ENCODE measurements at places on chromosomes 4 and X.

- DNase-seq, result no peak
Observed at GRCh38 chr4:89661173-89661899, 175.6 kb downstream of the SNCA start.

- DNase-seq, result no peak
Observed at GRCh38 chrX:103356130-103356798, at the start of gene TCEAL9. Gene TCEAL9, plus strand, starts transcription at chrX:103356506. Its CDS starts 1,179 bp downstream, at chrX:103357685.

DNA sequence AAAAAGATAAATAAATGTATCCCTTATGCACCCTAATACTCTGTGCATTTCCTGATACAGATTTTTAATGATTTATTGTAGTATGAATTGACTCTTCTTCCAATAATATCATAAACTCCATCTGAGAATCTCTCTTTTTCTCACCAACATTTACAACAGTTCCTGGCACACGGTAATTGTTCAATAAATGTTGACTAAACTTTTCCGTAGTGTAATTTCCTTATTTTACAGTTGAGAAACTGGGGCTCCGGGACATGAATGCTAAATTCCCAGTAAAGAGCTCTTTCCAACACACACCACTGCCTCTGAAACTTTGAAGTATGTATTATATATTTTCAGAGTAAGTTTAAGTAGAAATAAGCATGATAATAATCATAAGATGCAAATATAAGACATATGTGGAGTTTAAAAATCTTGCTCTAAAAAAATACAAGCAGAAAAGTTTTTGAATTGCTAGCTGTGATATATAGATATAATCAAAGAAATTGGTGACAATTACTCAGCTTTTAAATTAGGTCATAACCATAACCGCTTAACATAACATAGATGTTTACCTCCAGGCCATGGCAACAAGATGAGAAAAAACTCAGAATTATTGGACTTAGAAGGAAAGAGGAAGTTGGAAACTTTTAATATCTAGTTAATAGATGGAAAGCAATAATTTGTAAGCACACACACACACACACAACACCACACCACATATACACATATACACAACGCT lies 28.2 kb upstream of the ANTXR2 start:
- DNase-seq, result no peak

DNA sequence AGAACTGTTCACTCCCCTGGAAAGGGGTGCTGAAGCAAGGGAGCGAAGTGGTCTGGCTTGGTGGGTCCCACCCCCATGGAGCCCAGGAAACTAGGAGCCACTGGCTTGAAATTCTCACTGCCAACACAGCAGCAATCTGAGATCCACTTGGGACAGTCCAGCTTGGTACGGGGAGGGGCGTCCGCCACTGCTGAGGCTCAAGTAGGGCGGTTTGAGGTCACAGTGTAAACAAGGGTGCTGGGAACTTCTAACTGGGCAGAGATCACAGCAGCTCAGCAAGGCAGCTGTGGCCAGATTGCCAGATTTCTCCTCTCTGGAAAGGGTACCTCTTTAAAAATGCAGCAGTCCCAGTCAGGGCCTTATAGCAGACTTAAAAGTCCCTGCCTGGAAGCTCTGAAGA lies 53.9 kb upstream of the GALNTL6 start:
- DNase-seq, result no peak

- no peak for DNase-seq
Observed at GRCh38 chrX:22310779-22311178, 38.1 kb downstream of the CBLL2 start.

DNA sequence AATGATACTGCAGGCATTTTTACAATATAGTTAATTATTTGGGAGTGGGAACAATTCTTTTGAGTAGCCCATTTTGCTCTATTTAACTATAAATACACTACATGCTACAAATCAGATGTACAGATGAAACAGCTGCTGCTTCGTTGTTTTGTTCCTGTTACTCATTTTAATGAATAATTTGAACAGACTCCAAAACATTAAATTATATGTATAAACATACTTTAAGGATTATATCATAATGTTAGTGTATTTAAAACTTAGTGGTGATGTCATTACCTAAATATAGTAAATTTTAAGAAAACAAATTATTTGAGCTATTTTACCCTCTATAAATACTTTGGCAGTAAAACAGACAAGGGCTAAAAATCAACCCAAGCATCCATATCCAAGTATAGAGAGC lies 60.7 kb downstream of the GAB1 start:
- no peak for DNase-seq

DNA sequence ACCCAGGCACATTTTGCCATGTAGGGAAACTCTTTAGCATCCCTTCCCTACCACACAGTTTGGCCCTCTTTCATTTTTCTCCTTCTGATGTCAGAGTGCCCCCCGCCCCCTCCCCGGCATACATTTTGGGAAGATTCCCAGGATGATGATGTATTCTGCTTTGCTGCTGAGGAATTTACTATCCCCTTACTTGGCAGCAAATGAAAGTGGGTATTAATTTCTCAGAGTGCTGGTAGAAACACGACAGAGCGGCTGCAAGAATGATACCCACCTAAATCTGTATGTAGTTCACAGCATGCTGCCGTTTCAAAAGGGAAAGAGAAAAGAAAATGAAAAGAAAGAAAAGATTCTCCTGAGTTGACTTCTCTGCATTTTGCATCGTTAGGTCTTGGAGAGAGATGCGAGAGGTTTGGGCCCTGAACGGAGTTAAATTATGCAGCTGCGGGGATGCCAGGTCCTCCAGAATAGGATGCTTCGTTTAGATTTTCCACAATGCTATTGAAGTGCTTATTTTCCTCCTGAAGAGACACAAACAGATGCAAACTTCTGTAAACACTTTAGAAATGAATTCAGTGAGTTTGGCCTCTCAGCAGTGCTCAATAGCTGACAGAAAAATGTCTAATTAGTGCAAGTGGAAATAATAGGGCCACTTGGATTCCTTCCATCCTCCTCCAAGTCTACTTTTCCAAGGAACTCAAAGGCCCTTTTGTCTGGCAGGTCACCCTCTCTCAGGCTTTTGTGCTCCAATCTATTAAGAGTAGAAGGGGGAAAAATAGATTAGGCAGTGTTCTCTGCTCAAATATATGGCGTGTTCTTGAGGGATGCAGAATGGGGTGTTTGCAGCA lies 106.2 kb downstream of the ALPK1 start:
- DNase-seq, result no peak

GRCh38 chr4:40722576-40723161 lies 27.1 kb upstream of the NSUN7 start:
- no peak for DNase-seq

DNA sequence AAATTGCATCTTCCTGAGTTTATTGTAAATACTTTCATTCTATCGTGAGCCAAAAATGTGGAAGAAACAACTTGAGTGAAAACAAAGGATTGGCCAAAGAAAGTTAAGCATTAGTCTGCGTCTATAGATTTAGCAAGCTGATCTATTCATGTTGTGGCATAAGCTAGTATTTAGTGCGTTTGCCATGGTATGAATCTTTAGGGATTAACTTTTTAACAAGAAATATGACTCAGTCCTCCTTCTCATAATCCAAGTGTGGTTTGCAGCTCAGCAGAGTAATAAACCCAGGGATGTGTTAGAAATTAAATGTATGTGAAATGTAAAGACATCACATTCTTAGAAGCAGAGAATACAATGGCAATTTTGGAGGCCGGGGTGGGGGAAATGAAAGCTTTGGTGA lies 1110.9 kb downstream of the NLGN4X start:
- DNase-seq, result no peak

DNA sequence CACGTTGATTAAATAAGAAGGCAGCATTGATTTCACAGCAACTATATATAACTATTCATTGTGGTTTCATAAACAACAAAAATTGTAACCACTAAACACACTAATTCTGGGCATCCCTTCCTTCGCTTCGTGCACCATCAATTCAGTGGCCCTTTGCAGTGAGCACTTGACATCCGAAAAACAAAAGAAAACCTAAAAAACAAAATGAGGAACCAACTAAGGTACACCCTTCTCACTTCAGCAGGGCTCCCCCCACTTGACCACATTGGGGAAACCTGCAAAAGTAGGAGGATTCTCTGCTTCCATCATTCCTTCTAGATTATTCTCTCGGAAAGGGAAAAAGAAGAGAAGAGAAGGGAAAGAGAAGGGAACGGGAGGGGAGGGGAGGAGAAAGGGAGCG lies 28.3 kb downstream of the NBDY start:
- no peak for DNase-seq

DNA sequence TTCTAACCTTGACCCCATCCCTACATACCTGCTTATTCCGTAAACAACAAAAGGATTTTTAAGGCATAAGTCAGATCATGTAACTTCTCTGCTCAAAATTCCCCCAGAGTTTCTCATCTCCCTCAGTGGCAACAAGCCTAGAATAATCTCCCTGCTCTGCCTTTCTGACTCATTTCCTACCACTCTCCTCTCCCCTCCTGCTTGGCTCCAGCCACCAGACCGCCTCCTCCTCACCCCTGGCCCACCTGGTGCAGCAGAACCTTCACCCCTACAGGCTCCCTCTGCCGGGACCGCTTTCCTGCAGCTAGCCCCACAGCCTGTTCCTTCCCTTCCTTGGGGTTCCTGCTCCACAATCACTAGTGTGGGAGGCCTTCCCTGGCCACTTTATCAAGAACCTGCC lies 32.1 kb downstream of the TSPAN5 start:
- DNase-seq, result no peak
